CD4-positive, alpha-beta T cell treated with Interleukin-4 for 4 hours (primary cell): ENCODE measurements at places on chromosomes 12 and 14.

DNA sequence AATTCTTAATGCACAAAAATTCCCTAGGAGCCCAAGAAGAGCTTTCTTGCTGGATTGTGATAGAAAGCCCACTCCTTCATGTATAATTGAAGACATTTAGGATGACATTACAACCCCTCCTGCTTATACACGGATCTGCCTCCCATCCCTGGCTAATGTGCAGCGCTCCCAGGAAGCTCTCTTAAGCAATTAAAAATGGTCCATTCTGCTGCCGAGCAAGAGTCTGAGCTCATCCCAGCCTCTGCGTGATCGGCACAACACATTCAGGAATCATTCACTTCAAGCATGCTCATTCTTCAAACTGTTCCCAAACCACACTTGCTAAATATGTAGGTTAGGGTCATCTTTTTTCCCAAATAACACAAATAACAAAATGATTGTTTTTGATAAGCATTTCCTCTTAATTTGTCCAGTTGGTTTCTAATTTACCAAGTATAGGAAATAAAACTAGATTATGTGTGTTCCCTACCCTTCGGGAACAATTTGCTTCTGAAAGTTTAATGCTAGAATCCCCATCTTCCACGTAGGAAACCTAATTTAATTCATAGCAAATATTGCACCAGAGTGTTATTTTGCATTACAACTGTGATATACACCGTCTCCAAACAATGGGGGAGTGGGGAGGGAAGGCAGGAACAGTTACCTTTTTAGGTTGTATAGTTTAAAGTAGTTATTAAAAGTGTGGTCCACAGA lies 17.3 kb upstream of the TMEM233 start:
- no peak for DNase-seq

DNA sequence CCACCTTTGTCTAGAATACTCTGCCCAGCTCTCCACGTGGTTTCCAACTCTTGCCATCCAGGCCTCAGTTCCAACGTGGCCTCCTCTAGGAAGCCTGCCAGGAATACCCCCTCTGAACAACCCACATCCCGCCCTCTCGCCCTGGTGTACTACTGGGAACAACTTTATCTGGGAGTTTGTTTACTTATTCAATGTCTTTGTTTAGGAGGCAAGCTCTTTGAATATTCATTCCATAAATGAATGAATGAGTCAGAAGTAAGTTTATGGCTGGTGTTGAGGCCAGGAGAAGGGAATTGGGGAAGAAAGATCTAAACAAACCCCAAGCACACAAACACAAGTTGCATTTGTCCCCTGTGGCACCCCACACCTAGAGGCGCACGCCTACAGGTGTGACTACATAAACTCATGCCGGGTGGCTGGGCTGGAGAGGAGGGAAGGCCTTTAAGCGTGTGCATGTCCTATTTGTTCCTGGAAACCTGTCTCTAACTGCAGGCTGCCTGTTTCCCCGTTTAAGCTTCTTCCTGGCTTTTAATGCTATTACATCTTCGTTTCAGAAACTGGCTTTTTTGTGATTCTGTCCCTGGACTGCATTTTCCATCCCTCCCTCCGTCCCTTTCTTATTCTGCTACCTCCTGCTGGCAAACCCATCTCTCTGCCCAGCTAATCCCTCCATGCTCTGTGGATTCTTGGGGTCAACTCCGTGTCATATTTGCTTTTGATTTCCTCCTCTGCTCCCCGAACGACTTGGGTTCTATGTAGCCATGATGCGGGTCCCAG lies 57.9 kb downstream of the FZD10 start:
- DNase-seq = no peak

GRCh38 chr12:105278043-105278697 lies 42.2 kb upstream of the APPL2 start:
- DNase-seq = no peak

DNA sequence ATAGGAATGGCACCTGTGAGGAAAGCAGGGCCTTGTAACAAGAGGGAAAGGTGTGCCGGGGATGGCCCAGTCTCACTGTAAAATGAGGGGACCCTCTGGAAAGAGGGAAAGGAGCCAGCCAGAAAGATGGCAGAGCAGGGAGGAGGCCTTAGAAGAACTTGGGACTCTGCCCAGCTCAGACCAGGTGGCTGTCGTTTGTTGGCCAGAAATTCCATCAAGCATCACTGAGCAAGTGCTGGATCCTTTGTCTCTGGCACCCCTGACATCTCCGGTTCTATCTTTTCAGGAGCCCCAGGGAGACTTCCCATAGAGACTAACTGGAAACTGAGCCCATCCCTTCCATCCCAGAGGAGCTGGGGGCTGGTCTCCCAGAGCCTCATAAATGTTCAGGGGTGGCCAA lies 43.3 kb downstream of the DEGS2 start:
- no peak for DNase-seq

DNA sequence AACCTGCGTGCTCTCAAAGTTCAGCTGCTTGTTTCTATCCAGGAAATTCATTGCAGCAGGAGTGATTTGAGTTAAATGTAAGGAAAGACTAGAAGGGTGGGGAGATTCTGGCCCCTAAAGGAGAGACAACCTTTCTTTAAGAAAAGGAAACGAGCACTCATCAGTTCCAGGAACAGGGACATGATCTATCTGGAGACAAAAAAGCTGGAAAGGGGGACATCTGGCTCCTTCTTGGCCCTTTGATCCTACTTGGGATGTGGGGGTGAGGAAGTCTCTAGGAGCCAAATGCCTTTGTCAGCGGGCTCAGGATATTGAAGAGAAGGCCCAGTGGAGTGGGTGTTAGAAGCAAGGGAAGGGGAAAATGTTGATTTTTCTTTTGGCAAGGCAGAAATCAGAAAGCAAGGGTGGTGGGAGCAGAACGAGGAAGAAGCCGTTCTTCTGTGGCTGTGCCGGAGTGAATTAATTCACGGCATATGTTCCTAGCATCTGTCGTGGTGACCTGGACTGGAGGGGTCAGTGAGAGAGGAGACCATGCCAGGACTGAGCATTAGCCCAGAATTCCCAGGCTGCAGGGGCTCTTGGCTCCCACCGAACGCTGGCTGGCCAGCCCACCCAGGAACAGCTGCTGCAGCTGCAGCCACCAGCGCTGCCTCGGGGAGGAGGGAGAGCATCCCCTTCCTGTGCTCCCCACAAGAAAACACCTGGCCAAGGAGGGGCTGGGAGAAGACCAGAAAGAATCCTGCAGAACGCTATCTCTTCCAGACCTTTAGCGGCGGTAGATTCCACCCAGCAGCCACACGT lies 62.8 kb upstream of the GPATCH2L start:
- DNase-seq = no peak

- DNase-seq = no peak
Measured at GRCh38 chr14:33948869-33949408, 1.9 kb downstream of the EGLN3 start.

DNA sequence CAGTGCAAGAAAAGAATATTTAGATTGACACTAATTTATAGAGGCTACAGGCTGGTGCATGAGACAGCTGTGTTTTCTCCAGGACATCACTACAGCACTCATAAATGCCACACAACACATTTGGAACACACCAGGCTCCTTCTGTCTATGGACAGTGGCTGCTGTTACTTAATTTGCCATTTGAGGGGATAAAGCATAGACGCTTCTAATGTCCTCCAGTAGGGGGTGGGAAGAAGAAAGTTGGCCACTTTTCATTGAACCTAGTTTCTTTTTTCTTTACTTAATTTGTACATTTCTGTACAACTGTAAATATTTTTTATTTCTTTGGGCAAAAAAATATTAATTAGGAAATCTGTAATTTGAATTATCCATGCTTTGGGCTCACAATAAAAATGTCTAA lies 12.4 kb upstream of the RTN1 start:
- DNase-seq = no peak

GRCh38 chr14:37620856-37621255 lies 25.4 kb downstream of the TTC6 start:
- DNase-seq = no peak

GRCh38 chr14:104326848-104327247 lies 188.5 kb downstream of the KIF26A start:
- no peak for DNase-seq

DNA sequence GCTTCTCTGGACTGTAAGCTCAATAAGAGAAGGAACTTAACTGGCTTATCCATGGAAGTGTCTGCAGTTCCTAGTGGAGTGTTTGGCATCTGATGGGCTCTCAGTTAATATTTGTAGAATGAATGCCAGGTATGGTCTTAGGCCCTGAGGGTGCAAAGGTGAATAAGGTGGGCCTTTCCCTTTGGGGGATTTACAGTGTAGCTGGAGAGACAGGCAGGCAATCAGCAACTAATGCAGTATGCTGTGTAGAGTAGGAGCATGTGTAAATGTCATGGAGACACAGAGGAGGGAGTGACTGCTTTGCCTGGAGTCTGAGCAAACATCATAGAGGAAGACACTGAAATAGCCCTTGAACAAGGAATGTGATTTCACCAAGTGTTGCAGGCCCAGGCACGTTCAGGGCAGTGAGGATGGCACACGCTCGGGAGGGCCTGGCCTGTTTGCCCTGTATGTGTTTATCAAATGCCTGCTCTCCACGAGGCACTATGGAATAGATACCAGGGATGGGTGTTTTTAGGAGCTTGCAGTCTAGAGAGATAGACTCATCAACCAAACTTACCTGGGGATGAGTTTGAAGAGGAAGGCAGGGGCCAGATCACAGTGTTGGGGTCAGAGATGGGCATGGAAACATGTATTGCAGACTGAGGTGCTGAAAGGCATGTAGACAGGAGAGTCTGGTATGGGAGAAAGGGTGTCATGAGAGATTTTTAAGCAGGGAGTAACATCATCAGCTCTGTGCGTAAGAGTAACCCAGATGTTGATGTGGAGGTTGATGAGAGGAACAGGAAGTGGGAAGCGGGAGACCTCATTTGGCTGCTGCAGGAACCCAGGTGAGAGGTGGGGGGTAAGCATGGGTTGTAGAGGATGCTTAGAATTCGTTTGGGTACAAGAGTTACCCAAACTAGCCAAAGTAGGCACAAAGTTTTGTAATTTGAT lies 54.1 kb downstream of the PLXNC1 start:
- DNase-seq = no peak

- DNase-seq = peak; percentile 68
Measured at GRCh38 chr12:9667403-9668160, 1.9 kb upstream of the CLEC2D start.

GRCh38 chr14:35594616-35595015 lies 60.7 kb downstream of the INSM2 start:
- DNase-seq = no peak

DNA sequence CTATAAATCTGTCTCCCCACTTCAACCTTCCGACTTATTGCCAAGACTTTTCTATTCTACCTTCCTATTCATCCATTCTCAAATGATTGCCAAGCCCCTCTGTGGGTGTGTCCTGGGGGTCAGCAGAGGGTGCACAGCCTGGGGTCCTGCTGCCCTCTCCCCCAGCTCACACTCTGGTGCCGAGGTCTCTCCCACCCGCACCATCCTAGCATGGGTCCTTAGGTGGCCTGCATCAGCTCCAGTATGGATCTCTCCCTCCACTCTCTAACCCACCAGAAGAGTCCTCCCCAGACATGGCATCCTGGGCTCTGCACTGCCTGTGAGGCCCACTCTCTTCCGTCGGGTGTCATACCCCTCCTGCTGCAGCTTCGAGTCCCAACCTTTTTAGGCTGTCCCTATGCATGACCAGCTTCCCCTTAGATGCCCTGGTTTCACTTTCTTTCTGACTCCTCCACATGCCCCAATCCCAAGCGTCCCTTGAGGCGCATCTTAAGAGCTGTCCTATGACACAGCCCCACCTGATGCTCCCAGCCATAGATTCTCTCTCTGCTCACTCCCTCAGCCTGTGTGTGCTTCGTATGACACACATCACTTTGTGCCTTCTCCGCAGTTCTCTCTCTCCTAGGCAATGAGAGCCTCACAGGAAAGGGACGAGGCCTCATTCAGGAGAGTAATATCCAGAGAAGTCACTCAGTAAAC lies 43.9 kb downstream of the GIT2 start:
- DNase-seq = no peak

- DNase-seq = no peak
Measured at GRCh38 chr14:86334355-86334754, 804.4 kb downstream of the FLRT2 start.

DNA sequence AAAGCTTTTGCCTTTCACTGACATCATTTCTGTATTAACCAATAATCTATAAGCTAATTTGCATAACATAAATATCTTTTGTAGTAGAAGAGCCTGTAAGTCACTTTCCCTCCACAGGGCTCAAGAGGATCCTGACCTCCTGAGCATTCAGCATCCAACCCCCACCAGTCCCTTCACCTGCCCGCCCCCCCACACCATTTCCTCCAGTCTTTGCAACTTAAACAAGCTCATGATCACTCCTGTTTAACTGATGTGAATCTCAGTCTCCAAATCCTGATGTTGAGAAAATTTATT lies 12.0 kb upstream of the CRY1 start:
- DNase-seq = no peak

GRCh38 chr12:110233212-110233903 lies 47.7 kb upstream of the ATP2A2 start:
- DNase-seq = no peak

- no peak for DNase-seq
Measured at GRCh38 chr12:108515916-108516315, 839 bp downstream of the FICD start.

DNA sequence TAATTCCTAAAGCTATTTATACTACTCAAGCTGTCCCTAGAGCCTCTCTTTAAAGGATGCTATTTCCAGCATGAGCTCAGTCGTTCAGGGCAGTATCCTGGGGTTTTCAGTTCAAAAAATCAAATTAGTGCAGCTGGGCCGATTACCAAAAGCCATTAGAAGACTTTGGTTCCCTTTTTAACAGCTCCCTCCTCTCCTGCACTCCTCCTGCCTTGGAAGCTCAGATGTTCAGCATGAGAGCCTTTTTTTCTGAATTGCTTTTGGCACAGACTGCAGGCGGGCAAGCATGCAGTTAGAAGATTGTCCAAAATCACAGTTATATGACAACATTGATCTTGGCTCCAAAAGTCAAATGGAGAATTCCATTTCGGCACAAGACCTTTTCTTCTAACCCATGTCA lies 179.6 kb downstream of the SLC35F4 start:
- no peak for DNase-seq
